Muscle of arm (tissue), 14 donors: ENCODE measurements at places on chromosomes 2 and 18. TPM values are rescaled to one million over a fixed set of nuclear protein-coding genes. Genes with fewer than 3 reads are reported as not detected.
A peak's percentile ranks its signal among the peaks of the same experiment; 100 is the strongest.

GRCh38 chr18:45166836-45167551 lies 448.3 kb upstream of the SLC14A2 start:
- no peak for DNase-seq

DNA sequence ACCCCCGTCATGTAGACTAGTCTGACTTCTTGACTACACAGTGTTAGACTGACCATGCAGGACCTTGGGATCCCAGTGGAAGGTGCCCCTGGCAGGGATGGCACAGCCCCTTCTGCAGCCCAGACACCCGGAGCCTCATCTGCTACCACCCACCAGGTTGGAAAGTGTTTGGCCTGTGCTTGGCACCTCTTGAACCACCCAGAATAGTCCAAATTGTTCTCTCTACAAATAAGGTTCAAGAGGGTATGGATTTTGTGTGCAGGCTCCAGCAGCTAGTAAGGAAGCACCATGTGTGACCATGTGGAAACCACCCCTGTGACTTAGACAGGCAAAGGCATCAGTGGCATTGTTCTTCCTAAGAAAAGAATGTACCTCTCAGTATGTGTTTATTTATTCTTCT lies 18.4 kb downstream of the L3MBTL4 start:
- DNase-seq = no peak

DNA sequence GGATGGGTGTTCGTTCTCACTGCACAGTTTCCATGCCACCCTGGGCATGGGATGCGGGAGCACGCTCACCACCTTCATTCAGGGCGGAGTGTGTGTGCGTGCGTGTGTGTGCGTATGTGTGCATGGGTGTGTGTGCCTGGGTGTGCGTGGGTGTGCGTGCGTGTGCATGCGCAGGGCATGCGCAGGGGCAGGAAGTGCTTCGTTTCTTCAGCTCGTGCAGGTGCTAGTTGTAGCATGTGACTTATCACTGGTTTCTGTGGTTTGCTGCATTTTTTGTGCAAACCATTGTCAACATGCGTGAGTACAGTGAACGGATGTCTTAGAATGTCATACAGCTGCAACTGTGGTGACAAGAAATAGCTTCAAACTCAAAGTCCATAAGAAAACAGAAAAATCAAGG lies 179.5 kb downstream of the PTGR3 start:
- no peak for DNase-seq

ALS2 gene
- 19.1 TPM for polyA plus RNA-seq

DNA sequence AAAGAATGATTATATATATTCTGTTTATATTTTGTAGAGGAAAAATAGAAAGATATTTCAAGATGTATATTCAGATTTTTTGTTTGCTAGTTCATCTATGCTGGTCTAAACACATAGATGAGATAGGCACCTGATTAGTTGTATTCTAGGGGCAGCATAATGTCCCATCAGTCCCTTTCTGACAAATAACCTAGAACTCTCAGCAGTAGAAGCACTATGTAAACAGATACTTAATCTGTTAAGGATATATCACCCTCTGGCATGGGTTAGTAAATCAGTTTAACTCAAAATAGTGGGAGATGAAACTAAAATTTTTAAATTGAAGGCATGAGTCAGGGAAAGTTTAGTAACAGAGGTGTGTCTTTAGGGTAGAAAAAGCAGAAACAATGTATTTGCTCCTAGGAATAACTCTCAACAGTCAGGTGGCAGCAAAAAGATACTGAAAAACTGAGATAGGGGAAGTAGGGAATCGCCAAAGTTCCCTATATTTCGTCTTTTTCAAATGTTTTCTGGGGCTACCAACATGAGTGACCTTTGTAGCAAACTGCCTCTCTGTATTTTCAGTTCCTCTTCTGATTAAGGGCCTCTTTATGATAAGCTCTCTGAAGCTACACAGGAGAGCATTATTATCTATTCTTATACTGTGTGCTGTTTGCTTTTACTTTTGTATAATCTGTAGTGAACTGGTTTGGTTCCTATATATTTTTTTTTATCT lies 5.7 kb downstream of the PPP1R1C start:
- no peak for DNase-seq

GRCh38 chr18:48446582-48447225 lies 37.5 kb upstream of the ZBTB7C start:
- peak; percentile 80 for DNase-seq

DNA sequence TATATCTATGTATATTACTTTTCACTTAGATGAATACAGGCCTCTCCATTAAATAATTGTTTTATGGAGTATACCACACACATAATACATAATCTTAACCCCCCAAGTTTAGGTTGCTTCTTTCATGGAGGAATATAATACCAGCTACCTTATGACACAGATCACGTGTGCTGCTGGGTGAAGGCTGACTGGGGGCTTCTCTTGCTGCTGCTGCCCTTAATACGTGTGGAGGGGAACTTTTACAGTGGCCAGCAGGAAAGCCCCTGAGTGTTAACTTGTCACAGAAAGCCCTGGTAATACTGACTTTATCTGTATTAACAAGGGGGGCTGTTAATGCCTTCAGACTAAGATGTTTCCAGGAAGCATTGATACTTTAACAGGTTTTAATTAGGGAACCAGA lies 63.1 kb downstream of the LAMA3 start:
- DNase-seq = no peak

DNA sequence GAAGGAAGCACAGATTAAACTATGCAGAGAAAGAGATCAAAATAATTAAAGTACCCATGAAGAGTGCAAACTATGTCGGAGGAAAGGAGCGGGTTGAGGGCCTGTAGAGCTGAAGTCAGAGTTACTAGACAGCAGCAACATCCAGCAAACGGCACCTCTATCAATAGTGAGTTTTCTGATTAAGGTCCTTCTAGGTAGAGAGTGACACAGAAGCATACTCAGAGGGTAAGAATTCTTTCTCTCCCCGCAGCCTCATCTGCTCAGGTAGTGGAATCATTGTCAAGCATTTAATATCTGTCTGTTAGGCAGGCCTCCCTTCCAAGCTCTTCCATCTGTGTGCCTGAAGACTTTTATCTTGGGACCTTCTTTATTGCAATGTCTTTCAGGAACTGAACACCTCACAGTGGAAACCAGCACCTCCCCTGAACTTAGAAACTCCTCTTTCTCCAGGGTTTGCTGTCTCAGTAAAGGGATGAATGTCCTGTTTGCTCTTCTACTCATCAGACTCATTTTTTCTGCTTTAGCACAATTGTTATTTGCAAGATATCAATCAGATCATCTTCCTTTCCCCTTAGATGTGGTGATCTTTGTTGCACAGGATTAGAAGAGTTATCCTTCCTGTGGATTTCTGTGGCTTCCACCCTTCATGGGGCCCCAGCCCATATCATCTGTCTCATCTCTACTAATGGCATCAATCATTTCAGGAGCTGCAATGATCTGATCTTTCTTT lies 28.8 kb downstream of the SP140 start:
- no peak for DNase-seq

GRCh38 chr2:226885769-226886435 lies 50.0 kb downstream of the RHBDD1 start:
- no peak for DNase-seq

CHRNA1 gene
- 177 TPM for polyA plus RNA-seq

DNA sequence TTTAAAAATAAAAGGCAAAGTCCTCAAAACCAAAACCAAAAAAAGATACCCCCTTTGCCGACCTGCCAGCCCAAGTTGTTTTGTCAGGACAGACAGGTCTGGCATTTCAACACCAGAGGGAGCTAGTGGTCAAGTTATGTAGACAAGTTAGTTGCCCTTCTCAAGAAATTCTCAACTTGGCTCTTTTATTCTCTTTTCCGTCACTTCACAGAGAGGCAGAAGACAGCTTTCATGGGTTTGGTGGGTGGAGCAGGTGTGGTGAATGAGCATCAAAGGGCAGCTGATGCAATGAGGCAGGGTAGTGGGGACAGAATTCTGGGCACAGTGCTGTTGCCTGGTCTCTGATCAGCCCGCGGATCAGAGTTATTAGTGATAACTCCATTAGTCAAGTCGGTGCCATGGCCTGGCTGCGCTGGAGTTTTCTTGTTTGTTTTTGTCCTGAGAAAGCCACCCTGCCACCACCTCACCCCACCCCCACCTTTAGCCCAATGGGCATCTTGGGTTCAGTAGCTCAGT lies 303.7 kb upstream of the EPAS1 start:
- DNase-seq = peak; percentile 58
